AG04450 (cell line): ENCODE measurements at places on chromosomes 1 and 21.

GRCh38 chr1:21327566-21328323, 37.5 kb upstream of the ECE1 start:
- DNase-seq = no peak

DNA sequence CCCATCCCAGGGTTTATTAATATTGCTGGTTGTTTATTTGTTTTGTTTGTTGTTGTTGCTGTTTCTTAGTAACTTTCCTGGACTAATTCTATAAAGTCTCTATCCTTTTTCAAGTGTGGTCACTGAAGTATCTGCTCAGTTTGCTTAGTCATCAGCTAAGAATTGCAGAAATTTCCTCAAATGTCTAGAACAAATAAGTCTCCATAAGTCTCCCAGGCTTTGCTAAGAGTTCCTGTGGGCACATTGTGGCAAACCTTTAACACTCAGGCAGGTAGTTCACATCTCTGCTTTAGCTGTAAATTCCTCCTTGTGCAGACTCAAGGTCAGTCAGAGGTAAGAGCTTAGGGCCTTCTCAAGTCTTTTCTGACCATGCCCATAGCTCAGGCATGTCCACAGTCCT, 38.9 kb upstream of the C1orf185 start:
- DNase-seq = peak; percentile 47

GRCh38 chr1:85109475-85109874, 61.2 kb upstream of the MCOLN3 start:
- DNase-seq = peak; percentile 38

- DNase-seq = peak; percentile 74
Observed at GRCh38 chr1:218705911-218706893, 361.1 kb downstream of the TGFB2 start.

- DNase-seq = peak; percentile 16
Observed at GRCh38 chr1:211735208-211736170, 60.1 kb upstream of the NEK2 start.

- DNase-seq = no peak
Observed at GRCh38 chr1:180141381-180141934, 13.2 kb upstream of the QSOX1 start.

GRCh38 chr1:8790987-8791386, 26.5 kb downstream of the RERE start:
- DNase-seq = no peak

DNA sequence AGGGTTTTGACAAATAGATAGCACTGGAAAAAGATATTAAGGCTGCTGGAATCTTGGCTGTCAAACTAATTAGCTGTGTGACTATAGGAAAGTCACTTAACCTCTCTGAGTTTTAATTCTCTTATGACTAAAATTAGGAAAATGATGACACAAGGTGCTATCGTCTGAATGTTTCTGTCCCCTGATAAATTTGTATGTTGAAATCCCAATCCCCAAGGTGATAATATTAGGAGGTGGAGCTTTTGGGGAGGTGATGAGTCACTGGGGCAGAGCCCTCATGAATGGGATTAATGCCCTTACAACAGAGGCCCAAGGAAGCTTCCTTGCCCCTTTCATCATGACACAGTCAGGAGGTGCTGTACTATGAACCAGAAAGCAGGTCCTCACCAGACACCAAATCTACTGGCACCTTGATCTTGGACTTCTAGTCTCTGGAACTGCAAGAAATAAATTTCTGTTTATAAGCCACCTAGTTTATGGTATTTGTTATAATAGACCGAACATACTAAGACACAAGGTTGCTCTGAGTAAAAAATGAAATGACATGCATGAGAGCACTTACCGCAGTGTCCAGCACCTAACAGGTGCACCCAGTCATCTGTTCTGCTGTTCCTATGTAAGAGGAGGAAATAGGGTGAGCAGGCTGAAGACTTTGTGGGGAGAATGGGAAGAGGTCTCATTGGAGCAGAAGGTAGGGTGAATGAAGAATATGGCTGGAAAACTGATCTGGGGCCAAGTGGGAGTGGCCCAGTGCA, 26.3 kb upstream of the DISP1 start:
- DNase-seq = no peak

GRCh38 chr1:44032170-44032790, 1.0 kb upstream of the SLC6A9 start:
- DNase-seq = no peak

DNA sequence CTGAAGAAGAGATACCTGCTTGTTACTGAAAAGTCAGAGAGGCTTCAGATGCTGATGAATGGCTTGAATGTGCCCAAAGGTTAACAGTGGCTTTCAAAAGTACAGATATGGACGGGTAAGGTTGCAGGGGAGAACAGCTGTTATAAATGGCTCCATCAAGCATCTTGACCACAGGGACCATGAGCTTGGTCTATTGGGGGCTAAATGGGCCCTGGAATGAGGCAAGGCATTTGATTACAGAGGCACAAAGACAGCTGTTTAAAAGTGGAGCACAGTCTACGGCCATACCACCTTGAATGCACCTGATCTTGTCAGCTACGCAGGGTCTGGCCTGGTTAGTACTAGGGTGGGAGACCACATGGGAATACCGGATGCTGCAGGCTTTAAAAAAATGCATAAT, 48.3 kb downstream of the C1orf198 start:
- no peak for DNase-seq

DNA sequence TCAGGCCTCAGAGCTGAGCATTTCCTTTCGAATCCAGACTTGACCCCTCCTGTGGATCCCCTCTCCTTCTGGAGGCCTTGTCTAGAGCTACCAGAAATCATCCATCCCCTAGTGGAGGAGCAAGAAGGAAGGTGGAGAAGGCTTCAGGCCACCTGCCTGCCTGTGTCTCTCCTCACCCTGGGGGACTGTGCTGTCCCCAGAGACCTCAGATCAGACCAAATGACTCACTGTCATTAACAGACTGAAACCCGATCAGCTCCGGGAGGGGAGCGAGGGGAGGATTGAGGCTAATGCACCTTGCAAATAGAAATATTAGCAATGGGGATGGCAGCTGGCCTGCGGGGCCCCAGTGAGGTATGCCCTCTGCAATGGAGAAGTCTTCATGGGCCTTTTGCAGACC, 2.1 kb downstream of the MYBPH start:
- no peak for DNase-seq
